ENCODE measurements at places on chromosomes 1 and 21. TPM values are rescaled to one million over a fixed set of nuclear protein-coding genes. Genes with fewer than 3 reads are reported as not detected.

GRCh38 chr21:35329940-35330660 is 281.0 kb upstream of the RUNX1 start:
- no peak for DNase-seq
- H3K27me3 ChIP-seq = no peaks in the 10 kb centered on the region
- no peak overlapping the region for H3K4me3 ChIP-seq

GRCh38 chr1:192969091-192969490 is 90.1 kb downstream of the UCHL5 start:
- H3K4me3 ChIP-seq = no peak overlapping the region
- H3K4me1 ChIP-seq = peaks cover 62% of the 10 kb centered on the region

DNA sequence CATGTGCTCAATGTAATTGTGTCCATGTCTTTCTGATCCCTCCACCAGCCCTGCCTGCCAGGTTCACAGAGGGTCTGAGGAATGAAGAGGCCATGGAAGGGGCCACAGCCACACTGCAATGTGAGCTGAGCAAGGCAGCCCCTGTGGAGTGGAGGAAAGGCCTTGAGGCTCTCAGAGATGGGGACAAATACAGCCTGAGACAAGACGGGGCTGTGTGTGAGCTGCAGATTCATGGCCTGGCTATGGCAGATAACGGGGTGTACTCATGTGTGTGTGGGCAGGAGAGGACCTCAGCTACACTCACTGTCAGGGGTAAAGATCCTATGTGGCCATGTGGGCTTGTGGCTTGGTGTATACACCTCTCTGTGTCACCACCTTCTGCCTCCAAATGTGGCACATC is 91.4 kb downstream of the OBSCN start:
- H3K27ac ChIP-seq = no peak overlapping the region
- H3K4me3 ChIP-seq = no peak overlapping the region
- H3K4me1 ChIP-seq = no peaks in the 10 kb centered on the region
- no peaks in the 10 kb centered on the region for H3K27me3 ChIP-seq
- H3K36me3 ChIP-seq = no peaks in the 10 kb centered on the region
- DNase-seq = no peak

- H3K27me3 ChIP-seq = no peaks in the 10 kb centered on the region
- no peak for DNase-seq
- H3K4me1 ChIP-seq = no peaks in the 10 kb centered on the region
- no peak overlapping the region for H3K27ac ChIP-seq
Measured at GRCh38 chr1:241717975-241718374, 65.9 kb downstream of the WDR64 start.

- H3K36me3 ChIP-seq = peaks cover 40% of the 10 kb centered on the region
- no peak for DNase-seq
- peak overlapping the region; percentile 81 for H3K4me3 ChIP-seq
Measured at GRCh38 chr1:166839600-166840308, 479 bp downstream of the POGK start.

The CD1E gene
- total RNA-seq = not detected

The ZNF648 gene
- 0.57 TPM for total RNA-seq

GRCh38 chr1:159005161-159005560 is 4.5 kb upstream of the IFI16 start:
- H3K4me1 ChIP-seq = peaks cover 5% of the 10 kb centered on the region
- H3K4me3 ChIP-seq = no peak overlapping the region
- no peak overlapping the region for H3K27ac ChIP-seq
- H3K27me3 ChIP-seq = peaks cover 7% of the 10 kb centered on the region
- DNase-seq = no peak

DNA sequence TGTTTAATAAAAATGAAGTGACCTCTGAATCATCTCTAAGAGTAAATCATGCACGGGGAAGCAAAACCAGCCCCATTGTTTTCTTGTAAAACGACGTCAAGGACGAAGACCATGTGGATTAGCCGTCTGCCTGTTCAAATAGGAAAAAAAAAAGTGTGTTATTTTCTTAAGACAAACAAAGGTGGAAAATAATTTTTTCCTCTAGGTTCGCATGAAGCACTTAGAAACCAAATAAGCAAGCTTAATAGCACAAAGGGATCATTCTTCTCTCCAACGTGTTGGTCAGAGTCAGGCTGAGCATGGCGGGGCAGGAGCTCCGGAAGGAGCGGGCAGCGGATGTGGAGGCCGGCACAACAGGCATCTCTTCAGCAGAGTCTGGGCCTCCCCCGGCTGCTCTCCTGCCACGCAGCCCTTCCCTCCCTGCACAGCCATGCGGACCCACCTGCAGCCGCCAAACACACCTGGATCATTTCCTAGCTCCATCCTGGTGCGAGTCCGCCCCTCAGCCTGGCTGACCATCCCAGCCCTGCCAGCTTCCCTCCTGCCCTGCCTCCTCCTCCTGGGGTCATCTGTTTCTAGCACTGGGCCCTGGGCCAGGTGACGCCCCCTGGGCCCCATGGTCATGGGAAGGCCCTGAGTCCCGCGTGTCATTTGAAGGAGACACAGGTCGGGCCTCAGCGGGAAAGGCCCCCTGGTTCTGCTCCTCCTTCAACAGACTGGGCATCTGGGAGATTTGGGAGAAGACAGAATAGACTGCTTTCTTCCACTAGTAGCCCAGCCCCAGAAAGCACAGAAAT is 40.2 kb downstream of the MX1 start:
- no peak overlapping the region for H3K27ac ChIP-seq
- H3K36me3 ChIP-seq = no peaks in the 10 kb centered on the region
- peaks cover 9% of the 10 kb centered on the region for H3K4me1 ChIP-seq
- no peaks in the 10 kb centered on the region for H3K27me3 ChIP-seq
- H3K4me3 ChIP-seq = no peak overlapping the region

DNA sequence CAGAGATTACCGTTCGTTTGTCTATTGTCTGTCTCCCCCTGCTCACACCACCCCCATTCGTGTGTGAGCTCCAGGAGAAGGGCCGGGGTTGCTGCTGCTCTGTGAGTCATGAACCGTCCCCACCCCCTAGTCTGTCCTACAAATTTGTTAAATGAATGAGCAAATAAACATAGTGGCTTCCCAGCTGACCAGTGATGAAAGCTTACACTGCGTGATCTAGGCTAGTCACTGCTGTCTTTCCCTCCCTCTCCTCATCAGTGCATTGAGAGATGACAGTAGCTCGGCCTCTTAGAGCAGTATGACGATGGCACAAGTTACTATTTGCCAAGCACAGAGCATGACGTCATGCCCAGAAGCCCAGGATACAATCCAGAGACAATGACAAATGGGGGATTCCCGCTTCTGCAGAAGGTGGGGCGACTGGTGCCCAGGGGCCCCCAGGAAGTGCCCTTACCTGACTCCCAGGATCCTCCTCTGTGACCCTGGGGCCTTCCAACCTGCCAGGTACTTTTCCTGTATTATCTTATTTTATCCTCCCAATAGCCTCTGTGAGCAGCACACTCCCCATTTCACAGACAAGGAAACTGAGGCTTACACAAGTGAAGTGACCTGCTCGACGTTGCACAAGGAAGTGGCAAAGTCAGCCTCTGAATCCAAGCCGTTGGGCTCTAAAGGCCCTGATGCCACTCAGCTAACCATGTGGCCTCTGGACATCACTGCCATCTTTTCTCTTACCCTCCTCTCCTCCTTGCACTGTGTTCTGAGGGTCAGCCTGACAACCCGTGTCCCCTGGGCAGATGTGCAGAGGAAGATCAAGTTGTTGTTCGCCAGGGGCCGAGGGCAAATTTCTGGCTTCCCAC is 8.6 kb upstream of the EPHA2 start:
- H3K4me3 ChIP-seq = peak overlapping the region; percentile 25
- no peak for DNase-seq
- no peaks in the 10 kb centered on the region for H3K36me3 ChIP-seq
- peak overlapping the region; percentile 27 for H3K27ac ChIP-seq

The CRB1 gene
- total RNA-seq = 0.07 TPM

DNA sequence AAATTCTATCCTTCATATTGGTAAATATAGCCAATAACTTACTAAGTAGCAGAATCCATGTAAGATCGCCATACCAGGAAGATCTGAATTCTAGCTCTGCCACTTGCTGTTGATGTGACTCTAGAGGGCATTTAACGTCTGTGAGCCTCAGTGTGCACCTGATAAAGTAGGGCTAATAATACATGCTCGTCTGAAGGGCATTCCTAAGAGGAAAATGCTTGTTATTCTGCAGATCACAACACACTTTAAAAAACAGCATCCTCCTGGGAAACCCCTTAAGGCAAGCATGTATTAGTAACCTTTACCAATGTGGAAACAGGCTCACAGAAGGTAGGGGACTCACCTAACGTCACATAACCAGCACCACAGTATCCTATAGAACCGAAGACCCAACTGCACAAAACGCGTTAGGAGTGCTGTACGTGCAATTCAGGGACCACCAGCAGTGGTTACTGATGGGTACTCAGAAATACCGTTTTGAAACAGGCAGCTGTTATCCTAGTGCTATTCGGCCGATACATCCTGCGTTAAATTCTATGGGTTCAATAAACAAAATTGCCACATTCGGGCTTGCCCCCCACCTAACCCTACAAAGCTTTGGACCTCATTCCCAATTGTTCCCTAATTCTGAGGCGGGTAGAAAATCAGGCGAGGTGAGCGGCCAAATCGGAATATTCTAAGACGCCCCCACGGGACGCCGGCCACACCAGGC is 758 bp downstream of the DEPDC1 start:
- no peaks in the 10 kb centered on the region for H3K27me3 ChIP-seq
- H3K4me3 ChIP-seq = peak overlapping the region; percentile 86
- peak; percentile 22 for DNase-seq
- peaks cover 4% of the 10 kb centered on the region for H3K36me3 ChIP-seq
- H3K4me1 ChIP-seq = peaks cover 17% of the 10 kb centered on the region

DNA sequence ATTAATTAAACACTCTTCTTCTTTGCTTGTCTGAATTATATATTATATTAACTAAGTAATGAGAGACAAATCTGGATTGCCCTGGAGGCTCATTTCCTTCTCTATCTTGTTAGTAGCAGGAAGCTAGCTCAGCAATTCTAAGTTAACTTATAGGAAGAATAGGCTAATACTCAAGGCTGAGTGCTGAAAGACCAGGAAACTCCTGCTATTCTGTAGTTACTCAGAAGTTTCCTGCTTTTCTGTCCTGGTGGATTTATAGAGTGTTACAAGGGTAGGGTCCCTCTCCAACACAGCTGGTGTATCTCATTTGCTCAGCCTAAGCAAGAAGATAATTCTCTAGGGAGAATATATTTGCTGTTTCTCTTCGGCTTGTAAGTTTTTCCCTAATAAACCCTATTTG is 29.2 kb downstream of the HSPA13 start:
- H3K27ac ChIP-seq = no peak overlapping the region
- H3K36me3 ChIP-seq = no peaks in the 10 kb centered on the region
- no peaks in the 10 kb centered on the region for H3K27me3 ChIP-seq
- no peaks in the 10 kb centered on the region for H3K4me1 ChIP-seq
- no peak overlapping the region for H3K4me3 ChIP-seq

DNA sequence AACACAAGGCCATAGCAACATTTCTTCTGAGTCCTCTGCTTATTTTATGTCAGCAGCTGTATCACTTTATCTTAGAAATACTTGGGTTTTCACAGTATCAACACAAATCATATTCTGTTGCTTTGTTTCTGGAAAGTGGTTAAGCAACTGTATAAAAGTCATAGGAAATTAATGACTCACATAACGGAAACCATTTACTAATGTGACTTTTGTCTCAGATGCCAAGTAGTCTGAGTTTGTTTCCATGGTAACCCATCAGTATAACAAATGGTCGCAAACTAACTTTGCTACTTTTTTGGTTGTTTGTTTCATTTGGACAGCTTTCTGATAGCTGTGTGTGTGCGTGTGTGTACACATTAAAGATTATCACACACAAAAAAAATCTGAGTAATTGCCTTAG is 31.1 kb downstream of the EEIG2 start:
- H3K27ac ChIP-seq = no peak overlapping the region
- no peaks in the 10 kb centered on the region for H3K27me3 ChIP-seq
- no peaks in the 10 kb centered on the region for H3K4me1 ChIP-seq
- H3K36me3 ChIP-seq = no peaks in the 10 kb centered on the region
- no peak overlapping the region for H3K4me3 ChIP-seq
- no peak for DNase-seq

The OR2T33 gene
- not detected for total RNA-seq

The KRTAP10-5 gene
- not detected for total RNA-seq

The TTLL7 gene
- total RNA-seq = 21.2 TPM

DNA sequence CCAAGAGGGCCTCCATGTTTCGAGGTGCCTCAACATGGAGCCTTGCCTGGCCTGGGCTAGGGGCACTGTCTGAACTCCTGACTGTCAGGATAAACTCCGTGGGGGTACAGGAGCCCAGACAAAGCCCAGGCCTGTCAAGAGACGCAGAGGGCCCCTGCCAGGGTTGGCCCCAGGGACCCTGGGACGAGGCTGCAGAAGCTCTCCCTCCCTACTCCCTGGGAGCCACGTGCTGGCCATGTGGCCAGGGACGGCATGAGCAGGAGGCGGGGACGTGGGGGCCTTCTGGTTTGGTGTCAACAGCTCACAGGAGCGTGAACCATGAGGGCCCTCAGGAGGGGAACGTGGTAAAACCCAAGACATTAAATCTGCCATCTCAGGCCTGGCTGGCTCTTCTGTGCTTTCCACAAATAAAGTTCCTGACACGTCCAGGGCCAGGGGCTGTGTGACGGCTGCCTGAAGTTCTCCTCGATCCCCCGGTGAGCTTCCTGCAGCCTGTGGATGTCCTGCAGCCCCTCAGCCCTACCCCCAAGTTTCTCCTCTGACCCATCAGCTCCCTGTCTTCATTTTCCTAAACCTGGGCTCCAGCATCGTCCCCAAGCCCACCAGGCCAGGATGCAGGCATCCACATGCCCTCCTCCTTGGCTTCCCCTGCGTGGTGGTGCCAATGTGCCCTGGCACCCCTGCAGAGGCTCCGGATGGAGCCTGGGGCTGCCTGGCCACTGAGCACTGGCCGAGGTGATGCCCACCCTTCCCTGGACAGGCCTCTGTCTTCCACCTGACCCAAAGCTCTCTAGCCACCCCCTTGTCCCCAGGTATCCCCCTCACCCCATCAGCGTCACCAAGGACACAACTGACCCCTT is 12.8 kb upstream of the LRRC3 start:
- H3K27me3 ChIP-seq = no peaks in the 10 kb centered on the region
- H3K27ac ChIP-seq = no peak overlapping the region
- H3K36me3 ChIP-seq = peaks cover 6% of the 10 kb centered on the region
- no peak for DNase-seq
- H3K4me3 ChIP-seq = no peak overlapping the region
- peaks cover 5% of the 10 kb centered on the region for H3K4me1 ChIP-seq

GRCh38 chr21:27700974-27701614 is 734.2 kb upstream of the ADAMTS5 start:
- no peak overlapping the region for H3K27ac ChIP-seq
- no peaks in the 10 kb centered on the region for H3K4me1 ChIP-seq
- no peaks in the 10 kb centered on the region for H3K27me3 ChIP-seq
- DNase-seq = no peak

GRCh38 chr1:211910913-211911485 is 80.4 kb upstream of the LPGAT1 start:
- H3K27me3 ChIP-seq = no peaks in the 10 kb centered on the region
- no peak for DNase-seq
- H3K4me1 ChIP-seq = peaks cover 10% of the 10 kb centered on the region
- no peak overlapping the region for H3K27ac ChIP-seq

- H3K4me1 ChIP-seq = peaks cover 19% of the 10 kb centered on the region
- H3K27ac ChIP-seq = no peak overlapping the region
- H3K4me3 ChIP-seq = no peak overlapping the region
Measured at GRCh38 chr1:109635862-109636200, 16.2 kb downstream of the AMPD2 start.

The VSIG8 gene
- not detected for total RNA-seq

Data from HCT116 (cell line).